ENCODE measurements at places on chromosomes 16 and 17. TPM values are rescaled to one million over a fixed set of nuclear protein-coding genes. Genes with fewer than 3 reads are reported as not detected.
A peak's percentile ranks its signal among the peaks of the same experiment; 100 is the strongest.

Gene HS3ST2
- polyA plus RNA-seq, result not detected

DNA sequence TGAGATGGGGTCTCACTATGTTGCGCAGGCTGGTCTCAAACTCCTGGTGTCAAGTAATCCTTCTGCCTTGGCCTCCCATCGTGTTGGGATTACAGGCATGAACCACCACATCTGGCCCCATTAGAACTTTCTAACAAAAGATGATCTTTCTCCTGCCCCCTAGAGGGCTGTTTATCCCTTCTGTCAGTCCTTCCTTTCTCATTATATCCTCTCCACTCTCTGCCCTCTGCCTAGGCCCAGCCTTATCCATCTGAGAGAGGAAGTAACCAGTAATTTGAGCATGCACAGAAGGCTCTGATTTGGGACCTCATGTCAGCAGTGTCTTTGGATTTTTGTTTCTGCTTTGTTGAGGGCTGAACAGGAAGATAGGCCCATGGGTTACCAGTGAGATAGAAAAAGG lies 4.4 kb upstream of the DHX40 start:
- H3K4me3 ChIP-seq, result no peak overlapping the region
- H3K27ac ChIP-seq, result no peak overlapping the region
- no peak for DNase-seq
- H3K27me3 ChIP-seq, result no peaks in the 10 kb centered on the region
- peaks cover 8% of the 10 kb centered on the region for H3K4me1 ChIP-seq
- no peaks in the 10 kb centered on the region for H3K36me3 ChIP-seq

DNA sequence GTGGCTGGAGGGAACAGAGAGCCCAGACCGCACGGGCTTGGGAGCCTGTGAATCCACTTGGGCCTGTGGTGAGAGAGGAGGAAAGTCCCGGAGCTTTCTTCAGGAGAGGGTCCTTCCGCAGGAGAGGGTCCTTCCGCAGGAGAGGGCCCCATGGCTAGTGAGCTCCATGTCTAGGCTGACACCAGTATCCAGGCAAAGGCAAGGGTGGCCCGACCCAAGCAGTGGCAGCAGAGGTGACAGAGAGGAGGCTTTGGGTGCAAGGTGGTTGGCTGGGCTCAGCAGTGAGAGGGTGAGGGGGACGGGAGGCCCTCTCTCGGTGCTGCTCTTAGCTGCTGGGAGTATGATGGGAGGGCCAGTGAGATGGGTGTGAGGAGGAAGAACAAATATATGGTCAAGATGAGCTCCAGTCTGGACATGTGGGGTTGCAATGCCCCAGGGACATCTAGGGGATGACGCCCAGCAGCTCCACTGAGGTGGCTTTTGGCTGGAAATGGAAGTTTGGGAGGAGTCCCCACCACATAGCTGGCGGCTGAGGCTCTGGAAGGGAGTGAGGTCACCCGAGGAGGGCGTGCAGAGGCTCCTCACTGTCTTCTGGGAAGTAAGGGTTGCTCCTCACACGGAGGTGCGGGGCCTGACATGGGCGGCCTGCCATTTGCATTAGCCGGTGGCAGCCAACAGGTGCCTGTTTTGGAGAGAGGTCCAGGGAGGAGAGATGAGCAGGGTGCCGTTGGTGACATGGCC lies 2.3 kb upstream of the HSD3B7 start:
- H3K4me3 ChIP-seq, result no peak overlapping the region
- H3K27me3 ChIP-seq, result no peaks in the 10 kb centered on the region
- H3K4me1 ChIP-seq, result no peaks in the 10 kb centered on the region
- peaks cover 7% of the 10 kb centered on the region for H3K36me3 ChIP-seq

Gene TBC1D3K
- not detected for polyA plus RNA-seq

DNA sequence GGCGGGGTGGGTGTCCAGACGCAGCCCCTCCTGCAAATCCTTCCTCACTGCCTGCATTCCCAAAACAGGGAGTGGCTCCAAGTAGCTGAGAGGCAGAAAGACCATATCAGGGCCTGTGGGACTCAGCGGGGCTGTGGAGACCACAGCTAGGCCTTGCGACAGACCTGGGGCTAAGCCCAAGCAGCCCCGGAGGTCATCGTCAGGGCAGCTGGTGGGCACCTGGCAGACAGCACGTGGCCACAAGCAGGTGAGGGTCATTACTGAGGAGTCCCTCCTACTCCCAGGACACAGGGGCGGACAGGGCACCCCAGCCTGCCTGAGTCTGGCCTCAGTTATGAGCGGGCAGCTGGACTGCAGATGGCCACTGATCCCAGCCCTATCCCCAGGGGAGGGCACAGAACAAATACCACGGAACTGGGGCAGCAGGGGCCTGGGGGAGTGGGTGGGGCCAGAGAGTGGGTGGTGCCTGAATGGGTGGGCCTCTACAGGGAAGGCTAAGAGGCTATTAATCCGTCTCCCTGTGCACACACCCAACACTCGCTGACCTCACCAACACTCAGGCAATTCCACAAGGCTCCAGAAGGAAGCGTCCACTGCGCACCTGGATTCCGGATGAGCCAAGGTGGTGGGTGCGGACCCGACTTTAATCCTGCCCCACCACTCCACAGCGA lies 8.5 kb downstream of the HS3ST6 start:
- no peak overlapping the region for H3K4me3 ChIP-seq
- DNase-seq, result no peak
- no peaks in the 10 kb centered on the region for H3K27me3 ChIP-seq
- H3K4me1 ChIP-seq, result no peaks in the 10 kb centered on the region

DNA sequence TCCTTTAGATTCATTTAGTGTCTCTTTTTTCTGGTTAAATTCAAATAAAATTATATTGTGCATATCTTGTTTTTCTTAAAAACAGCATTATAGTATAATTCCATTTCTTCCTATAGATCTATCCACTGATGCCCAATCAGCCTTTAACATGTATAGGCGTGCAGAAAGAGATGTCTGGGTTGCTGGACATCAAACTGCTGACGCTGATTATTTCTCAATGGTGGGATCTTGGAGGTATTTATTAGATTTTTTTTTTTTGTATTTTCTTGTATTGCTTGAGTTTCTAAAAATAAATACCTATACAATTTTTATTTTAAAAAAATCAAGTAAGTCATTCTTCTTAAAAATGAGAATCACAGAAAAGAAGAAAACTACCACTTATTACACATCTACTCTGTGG lies 50.9 kb downstream of the COG7 start:
- no peaks in the 10 kb centered on the region for H3K4me1 ChIP-seq
- no peaks in the 10 kb centered on the region for H3K27me3 ChIP-seq
- peaks cover 33% of the 10 kb centered on the region for H3K36me3 ChIP-seq
- H3K27ac ChIP-seq, result no peak overlapping the region
- no peak overlapping the region for H3K4me3 ChIP-seq
- DNase-seq, result no peak

Gene HSD11B2
- not detected for polyA plus RNA-seq

Gene NOXO1
- not detected for polyA plus RNA-seq

DNA sequence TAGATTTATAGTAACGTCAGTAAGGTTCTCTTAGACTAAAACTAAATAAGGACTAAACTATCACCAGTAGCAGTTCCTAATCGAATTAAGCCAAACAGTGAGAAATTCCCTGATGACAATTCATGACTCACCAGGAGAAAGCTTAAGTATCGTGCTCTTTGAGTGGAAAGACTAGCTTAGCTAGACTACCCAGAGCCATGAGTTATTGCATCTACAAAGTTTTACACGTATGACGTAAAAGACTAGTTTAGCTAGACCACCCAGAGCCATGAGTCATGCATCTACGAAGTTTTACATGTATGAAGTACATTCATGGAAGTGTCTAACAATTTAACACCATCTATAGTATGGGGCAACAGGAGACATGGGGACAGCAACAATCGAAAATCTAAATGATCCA lies 36.6 kb downstream of the UBE2G1 start:
- peaks cover 66% of the 10 kb centered on the region for H3K4me1 ChIP-seq

- no peak overlapping the region for H3K27ac ChIP-seq
- peaks cover 8% of the 10 kb centered on the region for H3K4me1 ChIP-seq
- DNase-seq, result no peak
- peaks cover 35% of the 10 kb centered on the region for H3K27me3 ChIP-seq
- H3K36me3 ChIP-seq, result peaks cover 3% of the 10 kb centered on the region
- peak overlapping the region; percentile 59 for H3K4me3 ChIP-seq
Measured at GRCh38 chr17:9645851-9646545, 681 bp downstream of the USP43 start.

Gene HOXB9
- not detected for polyA plus RNA-seq

DNA sequence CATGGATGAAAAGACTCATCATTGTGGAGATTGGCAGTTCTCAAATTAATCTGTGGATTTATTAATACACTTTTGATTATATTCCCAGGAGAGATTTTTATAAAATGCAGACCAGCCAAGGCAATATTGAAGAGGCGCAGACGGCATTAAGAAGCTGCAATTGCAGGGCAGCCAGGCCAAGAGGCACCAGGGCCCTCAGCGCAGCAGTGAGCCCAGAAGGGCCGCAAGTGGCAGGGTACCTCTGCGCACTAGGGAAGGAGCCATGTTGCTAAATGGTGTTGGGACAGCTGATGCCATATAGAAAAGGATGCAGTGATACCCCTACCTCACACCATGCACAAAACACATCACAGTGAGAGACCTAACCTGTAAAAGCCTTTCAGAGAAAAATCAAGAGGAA lies 36.6 kb upstream of the CHMP6 start:
- H3K4me3 ChIP-seq, result no peak overlapping the region
- peaks cover 1% of the 10 kb centered on the region for H3K4me1 ChIP-seq
- DNase-seq, result no peak
- H3K27me3 ChIP-seq, result no peaks in the 10 kb centered on the region

- H3K36me3 ChIP-seq, result no peaks in the 10 kb centered on the region
- peaks cover 4% of the 10 kb centered on the region for H3K4me1 ChIP-seq
- no peak overlapping the region for H3K27ac ChIP-seq
- H3K27me3 ChIP-seq, result no peaks in the 10 kb centered on the region
- H3K4me3 ChIP-seq, result no peak overlapping the region
Measured at GRCh38 chr17:37373530-37374159, 2.1 kb upstream of the C17orf78 start.

Gene TMED6
- 0.43 TPM for polyA plus RNA-seq

GRCh38 chr17:80805032-80805751 lies 186.4 kb upstream of the CHMP6 start:
- DNase-seq, result no peak
- H3K27ac ChIP-seq, result peak overlapping the region; percentile 15
- H3K4me3 ChIP-seq, result no peak overlapping the region
- H3K36me3 ChIP-seq, result peaks cover 26% of the 10 kb centered on the region
- H3K4me1 ChIP-seq, result peaks cover 15% of the 10 kb centered on the region

Gene SLC6A2
- not detected for polyA plus RNA-seq

- no peaks in the 10 kb centered on the region for H3K27me3 ChIP-seq
- H3K36me3 ChIP-seq, result peaks cover 4% of the 10 kb centered on the region
- H3K4me1 ChIP-seq, result peaks cover 85% of the 10 kb centered on the region
- H3K27ac ChIP-seq, result peak overlapping the region; percentile 68
- no peak overlapping the region for H3K4me3 ChIP-seq
Measured at GRCh38 chr17:66337268-66337667, 34.9 kb downstream of the PRKCA start.

- peaks cover 7% of the 10 kb centered on the region for H3K4me1 ChIP-seq
- H3K27ac ChIP-seq, result no peak overlapping the region
Measured at GRCh38 chr16:8589057-8589899, 1.0 kb downstream of the TMEM114 start.

DNA sequence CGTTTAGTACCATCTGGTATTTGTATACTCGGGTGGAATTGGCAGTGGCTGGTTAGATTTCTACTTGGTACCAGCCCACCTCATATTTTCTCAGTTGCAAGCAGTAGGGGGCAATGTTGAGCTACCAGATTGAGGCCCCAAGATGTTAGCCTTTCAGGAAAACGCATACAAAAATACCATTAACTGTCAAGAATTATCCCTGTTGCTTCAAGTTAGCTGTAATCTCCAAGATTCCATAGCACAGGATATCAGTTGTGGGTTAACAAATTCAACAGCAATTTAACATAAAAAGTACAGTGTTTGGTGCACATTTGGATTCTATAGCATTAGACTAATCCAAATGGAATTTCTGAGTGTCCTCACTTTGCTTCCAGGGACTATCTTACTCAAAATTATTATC lies 188.2 kb downstream of the FTO start:
- H3K36me3 ChIP-seq, result peaks cover 16% of the 10 kb centered on the region
- H3K4me1 ChIP-seq, result peaks cover 1% of the 10 kb centered on the region
- no peaks in the 10 kb centered on the region for H3K27me3 ChIP-seq
- H3K27ac ChIP-seq, result no peak overlapping the region
- DNase-seq, result peak; percentile 27

- peaks cover 58% of the 10 kb centered on the region for H3K4me1 ChIP-seq
- H3K4me3 ChIP-seq, result peak overlapping the region; percentile 99
- peak overlapping the region; percentile 95 for H3K27ac ChIP-seq
- DNase-seq, result peak; percentile 49
- no peaks in the 10 kb centered on the region for H3K27me3 ChIP-seq
Measured at GRCh38 chr17:58337210-58337599, 8.6 kb upstream of the TSPOAP1 start.

Gene UBFD1
- 12.2 TPM for polyA plus RNA-seq

Gene PLXDC1
- polyA plus RNA-seq, result 15.9 TPM
